ENCODE measurements at places on chromosomes 2 and 18.

GRCh38 chr2:33419581-33420200, 56.8 kb upstream of the RASGRP3 start:
- no peak for DNase-seq

DNA sequence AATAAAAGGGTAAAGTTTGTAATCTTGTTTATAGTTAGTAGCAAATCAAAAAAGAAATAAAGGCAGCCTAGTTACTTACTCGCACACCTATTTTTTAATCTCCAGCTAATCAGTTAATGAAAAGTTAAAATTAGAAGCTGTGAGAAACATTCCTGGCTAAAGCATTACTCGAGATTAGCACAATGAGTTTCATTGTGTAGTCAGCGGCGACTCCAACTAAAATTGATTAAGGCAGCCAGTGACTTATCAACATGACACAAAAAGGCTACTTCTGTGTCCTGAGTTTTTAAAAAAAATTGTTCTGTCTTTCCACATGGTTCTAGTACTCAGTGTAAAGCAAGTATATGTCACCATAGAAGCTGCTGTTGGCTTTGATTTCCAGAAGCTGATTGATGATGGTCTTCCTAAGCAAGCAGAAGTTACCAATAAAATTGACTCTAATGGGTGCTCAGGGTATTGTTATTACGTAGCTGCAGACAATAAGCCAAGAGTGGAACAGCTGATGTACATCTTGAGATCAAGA, 159.2 kb downstream of the CPS1 start:
- no peak for DNase-seq

GRCh38 chr2:152166633-152167032, 8.9 kb downstream of the STAM2 start:
- no peak for DNase-seq

GRCh38 chr2:101893681-101894381, 97.9 kb upstream of the IL1R2 start:
- no peak for DNase-seq

DNA sequence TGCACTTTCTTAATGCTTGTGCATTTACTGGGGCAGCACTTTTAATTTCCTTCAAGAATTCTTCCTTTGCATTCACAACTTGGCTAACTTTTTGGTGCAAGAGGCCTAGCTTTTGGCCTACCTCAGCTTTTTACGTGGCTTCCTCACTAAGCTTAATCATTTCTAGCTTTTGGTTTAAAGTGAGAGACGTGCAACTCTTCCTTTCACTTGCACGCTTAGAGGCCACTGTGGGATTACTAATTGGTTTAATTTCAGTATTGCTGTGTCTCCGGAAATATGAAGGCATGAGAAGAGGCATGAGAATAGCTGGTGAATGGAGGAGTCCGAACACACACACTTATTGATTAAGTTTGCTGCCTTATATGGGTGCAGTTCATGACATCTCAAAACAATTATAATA, 354.1 kb downstream of the DLGAP1 start:
- DNase-seq = no peak

- no peak for DNase-seq
Observed at GRCh38 chr18:23453680-23454058, 582 bp downstream of the RIOK3 start.

GRCh38 chr2:222756951-222757650, 85.6 kb downstream of the MOGAT1 start:
- no peak for DNase-seq

GRCh38 chr18:76450452-76451395, 44.3 kb downstream of the ZNF516 start:
- DNase-seq = no peak

DNA sequence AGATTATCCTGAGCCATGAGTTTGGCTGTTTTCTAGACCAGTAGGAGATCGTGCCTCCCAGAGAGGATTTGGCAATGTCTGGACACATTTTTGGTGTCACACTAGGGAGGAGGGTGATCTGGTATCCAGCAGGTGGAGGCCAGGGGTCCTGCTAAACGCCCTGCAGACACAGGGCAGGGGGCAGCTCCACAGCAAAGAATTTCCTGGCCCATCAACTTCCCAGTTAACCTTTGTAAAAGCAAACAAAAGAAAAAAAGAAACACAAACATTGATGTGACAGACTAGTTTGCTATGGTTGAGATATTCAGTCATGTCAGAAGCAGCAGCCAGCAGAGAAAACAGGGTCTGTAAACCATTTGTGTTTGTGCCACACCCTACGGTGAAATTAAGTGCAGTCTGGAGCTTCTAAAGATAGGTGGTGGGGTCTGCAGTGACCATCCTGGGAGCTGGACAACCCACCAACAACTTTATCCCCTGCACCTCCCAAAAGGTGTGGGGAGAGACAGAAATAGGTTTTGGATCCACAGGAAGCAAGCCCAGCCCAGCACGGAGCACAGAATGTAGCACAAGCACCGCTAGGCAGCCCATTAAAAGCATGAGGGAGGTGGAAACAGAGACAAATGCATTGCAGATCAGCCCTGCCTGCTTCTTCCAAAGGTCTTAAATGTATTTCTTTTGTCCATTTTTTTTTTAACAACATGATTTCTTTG, 232.5 kb downstream of the MYT1L start:
- DNase-seq = no peak

- DNase-seq = no peak
Observed at GRCh38 chr2:75311993-75312392, 112.7 kb upstream of the TACR1 start.

- DNase-seq = no peak
Observed at GRCh38 chr18:79774111-79774510, 23.6 kb upstream of the KCNG2 start.

DNA sequence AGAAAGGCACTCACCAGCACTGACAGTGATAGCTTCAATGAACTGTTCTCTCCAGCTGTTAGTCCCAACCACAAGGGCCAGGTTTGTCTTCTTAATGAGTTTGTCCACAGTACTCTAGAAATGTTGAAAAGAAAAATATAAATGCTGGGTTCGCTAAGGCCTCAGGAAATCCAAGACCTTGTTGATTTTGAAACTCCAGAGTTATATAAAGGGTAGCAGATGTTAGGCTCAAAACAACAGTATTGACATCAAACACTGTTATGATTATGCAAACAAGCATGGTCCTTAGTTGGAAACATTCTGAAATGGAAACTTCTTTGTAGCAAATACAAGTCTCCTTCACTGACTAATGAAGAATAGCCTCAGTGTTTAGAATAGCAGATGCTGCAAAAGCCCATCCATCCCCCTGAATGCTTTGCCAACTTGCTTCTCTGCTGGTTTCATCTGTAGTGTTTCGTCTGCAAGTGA, 291.1 kb downstream of the SLC8A1 start:
- no peak for DNase-seq

DNA sequence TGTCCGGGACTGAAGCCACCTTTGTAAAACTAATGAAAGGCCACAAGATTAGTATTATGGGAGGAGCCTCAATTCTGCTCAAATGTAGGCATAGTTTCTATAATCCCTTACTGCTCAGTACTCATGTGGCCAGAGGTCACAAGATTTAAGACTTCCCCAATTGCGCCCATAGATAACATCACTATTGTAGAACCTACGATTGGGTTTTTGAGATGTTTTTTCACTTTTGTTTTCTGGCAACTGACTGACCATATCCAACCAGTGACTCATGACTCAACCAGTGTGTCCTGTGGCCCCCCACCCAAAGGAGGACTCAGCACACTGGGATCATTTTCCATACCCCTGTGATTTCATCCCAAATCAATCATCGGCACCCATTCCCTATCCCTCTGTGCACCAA, 15.2 kb upstream of the TSPYL6 start:
- no peak for DNase-seq

- DNase-seq = no peak
Observed at GRCh38 chr2:233853883-233854240, 473 bp downstream of the HJURP start.

- DNase-seq = no peak
Observed at GRCh38 chr2:23321751-23322150, 63.2 kb upstream of the KLHL29 start.

- no peak for DNase-seq
Observed at GRCh38 chr18:74132201-74132600, 15.4 kb downstream of the FBXO15 start.

- DNase-seq = no peak
Observed at GRCh38 chr18:11728249-11728648, 39.2 kb downstream of the GNAL start.
